ENCODE measurements at places on chromosomes 13 and 19.

GRCh38 chr13:35675651-35676050, 199.2 kb upstream of the MAB21L1 start:
- DNase-seq = no peak

DNA sequence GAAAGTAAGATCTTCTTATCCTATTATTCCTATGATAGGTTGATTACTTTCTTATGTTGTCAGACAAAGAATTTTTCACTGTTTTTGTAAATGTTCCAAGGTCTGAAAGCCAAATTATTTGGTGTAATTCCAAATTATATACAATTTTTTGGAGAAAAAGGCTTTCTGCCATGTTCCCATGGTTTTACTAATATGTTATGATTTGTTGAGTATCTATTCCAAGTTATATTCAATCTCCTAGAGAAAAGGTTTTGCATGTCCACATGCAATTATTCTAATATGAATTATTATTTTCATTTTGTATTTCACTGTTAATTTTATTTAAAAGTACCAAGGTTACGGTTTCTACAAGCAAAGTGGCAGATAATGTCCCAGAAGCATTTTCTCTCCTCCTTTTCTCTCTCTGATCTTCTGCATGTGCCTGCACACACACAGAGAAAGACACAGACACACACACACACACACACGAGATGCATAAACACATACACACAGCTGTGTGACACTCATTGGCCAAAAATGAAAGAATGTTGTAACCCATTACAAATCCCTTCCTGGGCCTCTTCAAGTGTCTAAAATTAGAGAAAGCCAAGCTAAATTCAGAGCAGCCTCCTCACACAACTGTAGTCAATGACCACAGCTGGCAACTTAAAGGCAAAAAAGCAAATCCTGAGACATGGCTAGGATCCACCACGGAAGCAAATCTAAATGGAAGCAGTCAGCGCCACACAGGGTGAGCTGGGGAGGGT, 621.0 kb downstream of the EFNB2 start:
- DNase-seq = no peak

- no peak for DNase-seq
These were observed 19.1 kb downstream of the CEBPG start for GRCh38 chr19:33392341-33393285.

GRCh38 chr13:75481176-75482069, 546 bp downstream of the TBC1D4 start:
- DNase-seq = no peak

DNA sequence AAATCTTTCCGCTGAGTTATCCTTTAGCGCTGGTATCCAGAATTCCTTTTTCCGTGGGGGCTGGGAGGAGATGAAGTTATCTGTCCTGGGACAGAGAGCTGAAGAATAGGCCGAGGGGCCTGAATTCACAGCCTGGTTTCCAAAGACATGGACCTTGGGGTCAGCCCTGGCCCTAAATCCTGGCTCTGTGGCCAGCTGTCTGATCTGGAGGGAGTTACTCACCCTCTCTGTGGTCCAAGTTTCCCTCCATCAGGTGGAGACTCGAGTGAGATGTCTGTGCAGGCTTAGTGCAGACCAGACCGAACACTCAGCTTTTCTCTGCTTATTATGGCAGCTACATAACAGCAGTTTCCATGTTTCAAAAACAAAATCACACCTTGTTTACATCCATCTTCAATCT, 59.6 kb downstream of the CDADC1 start:
- no peak for DNase-seq

GRCh38 chr19:31286491-31286890, 62.7 kb downstream of the TSHZ3 start:
- DNase-seq = no peak

- DNase-seq = no peak
These were observed 18.5 kb upstream of the ATP11A start for GRCh38 chr13:112671359-112671758.

DNA sequence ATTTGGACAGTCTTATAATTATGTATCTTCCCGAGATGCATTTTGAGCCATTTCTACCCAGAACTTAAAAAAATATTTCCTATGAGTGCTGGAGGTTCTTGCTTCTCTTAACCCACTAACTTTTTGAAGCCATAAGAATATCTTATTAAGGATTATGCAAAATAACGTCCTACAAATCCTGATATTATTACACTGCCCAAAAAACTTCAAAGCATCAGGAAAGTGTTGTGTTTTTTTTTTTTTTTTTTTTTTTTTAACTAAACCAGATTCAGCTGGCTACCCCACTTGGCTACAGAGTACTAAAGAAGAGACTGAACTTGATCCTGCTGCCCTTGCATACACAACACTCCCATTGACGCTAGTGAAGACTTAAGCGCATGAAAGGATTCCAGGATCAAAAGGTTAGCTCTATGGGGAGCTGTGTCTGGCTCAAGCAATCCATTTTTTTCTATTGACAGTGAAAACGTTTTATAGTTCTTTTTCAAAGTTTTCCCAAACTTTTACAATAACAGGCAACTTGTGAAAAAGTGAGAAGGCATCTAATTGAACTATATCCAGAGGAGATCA, 141.4 kb downstream of the KCNRG start:
- no peak for DNase-seq

GRCh38 chr13:34571716-34572115, 370.4 kb upstream of the NBEA start:
- no peak for DNase-seq

DNA sequence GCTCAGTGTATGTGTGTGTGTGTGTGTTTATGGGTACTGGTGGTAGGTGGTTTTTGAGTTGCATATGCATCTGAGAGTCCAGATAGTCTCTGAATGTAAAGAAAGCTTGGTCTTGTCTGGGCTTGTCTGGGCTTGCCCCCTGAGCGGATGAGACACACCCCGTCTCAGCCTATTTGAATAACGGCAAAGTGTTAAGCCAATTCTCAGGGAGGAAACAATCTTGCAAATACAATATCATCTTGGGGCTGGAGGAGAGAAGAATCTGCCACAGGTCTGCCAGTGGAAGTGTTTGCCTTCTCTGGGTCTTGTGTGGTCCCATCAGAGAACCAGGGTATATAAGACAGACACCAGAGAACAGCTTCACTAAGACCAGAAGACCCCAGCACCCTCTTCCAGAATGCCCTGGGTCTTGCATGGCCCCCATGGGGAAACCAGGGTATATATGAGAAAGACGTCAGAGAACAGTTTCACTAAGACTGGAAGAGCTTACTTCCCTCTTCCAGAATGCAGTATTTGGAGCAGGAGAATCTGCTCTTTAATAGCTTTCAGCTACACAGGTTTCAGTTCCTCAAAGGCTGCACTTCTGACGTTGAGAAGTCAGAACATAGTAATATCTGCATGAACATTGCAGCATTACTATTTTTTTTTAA, 13.3 kb downstream of the CD70 start:
- no peak for DNase-seq

GRCh38 chr13:93736081-93736480, 509.5 kb downstream of the GPC6 start:
- no peak for DNase-seq

GRCh38 chr19:44278181-44278690, 18.6 kb downstream of the ZNF233 start:
- no peak for DNase-seq

GRCh38 chr19:48364598-48365348, 606 bp downstream of the SYNGR4 start:
- DNase-seq = no peak

DNA sequence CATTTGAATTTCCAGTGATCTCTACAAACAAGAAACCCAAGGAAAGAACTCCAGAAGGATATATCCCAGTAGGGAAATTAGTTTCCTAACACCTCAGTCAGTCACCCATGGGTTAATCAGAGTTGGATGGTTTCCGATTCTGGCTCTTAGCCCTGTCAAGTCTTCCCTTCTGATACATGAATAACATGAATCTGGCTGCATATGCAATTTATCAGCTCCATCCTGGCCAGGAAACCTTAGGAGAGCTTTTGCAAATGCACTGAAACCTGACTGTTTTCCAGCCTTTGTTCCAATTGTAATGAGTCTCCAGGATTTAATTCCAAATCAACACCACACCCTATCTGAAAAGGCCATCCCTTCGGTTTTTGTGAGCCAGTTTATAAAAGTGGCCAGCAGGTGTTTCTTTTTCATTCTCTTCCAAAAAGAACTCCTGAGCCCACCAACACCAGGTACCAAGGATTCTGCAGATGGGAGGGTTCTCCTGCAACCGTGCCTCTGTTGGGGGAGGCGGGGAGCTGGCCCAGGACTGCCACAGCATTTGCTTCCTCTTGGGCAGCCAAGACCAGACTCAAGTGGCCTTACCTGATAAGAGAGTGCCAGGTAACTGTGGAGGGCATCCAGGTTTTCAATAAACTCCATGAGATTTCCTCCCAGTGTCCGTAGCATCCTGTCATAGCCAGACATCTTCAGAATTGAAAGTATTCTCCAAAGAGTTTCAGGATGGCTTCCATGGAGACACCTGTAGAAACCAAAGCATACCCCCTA, 77.5 kb downstream of the C13orf42 start:
- DNase-seq = no peak

GRCh38 chr13:59094181-59094580, 1069.5 kb downstream of the DIAPH3 start:
- DNase-seq = no peak

DNA sequence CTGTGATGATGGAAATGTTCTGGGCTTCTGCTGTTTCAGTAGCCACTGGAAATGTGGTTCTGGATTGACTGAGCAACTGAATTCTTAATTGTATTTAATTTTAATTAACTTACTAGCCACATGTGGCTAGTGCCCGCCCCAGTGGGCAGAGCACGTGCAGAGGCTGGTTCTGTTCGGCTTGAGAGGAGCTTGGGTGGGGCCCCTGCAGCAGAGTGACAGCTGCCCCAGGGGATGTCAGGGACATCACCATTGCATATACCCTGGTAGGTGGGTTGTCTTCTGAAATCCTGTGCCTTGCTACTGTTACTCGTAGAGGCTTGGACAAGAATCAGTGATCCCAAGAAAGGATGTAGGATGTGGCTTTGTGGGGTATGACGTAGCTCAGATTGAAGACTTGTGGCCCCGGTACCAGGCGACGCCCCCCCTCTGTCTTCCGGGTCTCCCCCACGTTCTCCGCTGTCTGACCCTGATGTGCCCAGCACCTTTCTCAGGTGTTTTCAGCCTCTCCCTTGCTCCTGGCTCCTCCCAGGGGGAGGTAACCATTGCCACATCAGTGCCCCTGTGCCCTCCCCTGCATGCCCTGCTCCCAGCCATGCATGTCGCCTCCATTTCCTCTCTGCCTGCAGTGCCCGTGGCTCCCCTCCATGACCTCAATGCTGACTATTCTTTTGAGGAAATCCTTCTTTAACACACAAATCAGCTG, 102.6 kb upstream of the RNF113B start:
- no peak for DNase-seq

- no peak for DNase-seq
These were observed at the start of gene ACER1 for GRCh38 chr19:6333439-6333838. TSS of gene ACER1 (minus strand) at chr19:6333612. CDS start at chr19:6333551, 61 bp downstream.

GRCh38 chr13:80123945-80124344, 217.0 kb downstream of the SPRY2 start:
- DNase-seq = no peak

GRCh38 chr19:15318241-15318691, 14.1 kb downstream of the BRD4 start:
- no peak for DNase-seq

GRCh38 chr13:110272651-110273050, 34.3 kb downstream of the COL4A1 start:
- DNase-seq = no peak

Measured in stimulated activated CD8-positive, alpha-beta memory T cell treated with anti-CD3 and anti-CD28 coated beads, Interleukin-15, amount 100 ng/mL, for 4 hours (primary cell).